ENCODE measurements at places on chromosomes 3 and 15.

- DNase-seq = peak; percentile 80
Measured at GRCh38 chr3:52245322-52246263, at the start of gene PPM1M. Gene PPM1M, plus strand, starts transcription at chr3:52245759. Its CDS starts 66 bp downstream, at chr3:52245825.

GRCh38 chr3:98968347-98968746 lies 66.9 kb upstream of the DCBLD2 start:
- DNase-seq = no peak

DNA sequence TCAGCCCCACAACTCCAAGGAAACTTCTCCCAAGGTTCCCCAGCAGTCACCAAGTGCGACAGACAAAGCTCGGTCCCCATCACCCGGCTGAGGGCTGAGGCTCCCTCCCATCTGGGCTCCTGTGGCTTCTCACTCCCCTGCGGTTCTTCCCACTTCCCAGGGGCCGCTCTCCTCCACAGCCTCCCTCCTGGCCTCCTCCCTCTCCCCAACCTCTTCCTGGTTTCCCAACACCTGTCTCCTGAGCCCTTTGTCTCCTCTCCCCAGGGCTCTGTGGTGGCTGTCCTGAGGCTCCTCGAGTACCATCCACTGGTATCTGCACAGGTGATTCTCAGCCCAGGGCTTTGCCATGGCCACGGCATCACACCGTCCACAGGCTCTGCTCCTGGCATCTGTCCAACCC lies 113.2 kb upstream of the NSMCE3 start:
- DNase-seq = no peak

- no peak for DNase-seq
Measured at GRCh38 chr15:99140590-99140989, 35.7 kb downstream of the SYNM start.

DNA sequence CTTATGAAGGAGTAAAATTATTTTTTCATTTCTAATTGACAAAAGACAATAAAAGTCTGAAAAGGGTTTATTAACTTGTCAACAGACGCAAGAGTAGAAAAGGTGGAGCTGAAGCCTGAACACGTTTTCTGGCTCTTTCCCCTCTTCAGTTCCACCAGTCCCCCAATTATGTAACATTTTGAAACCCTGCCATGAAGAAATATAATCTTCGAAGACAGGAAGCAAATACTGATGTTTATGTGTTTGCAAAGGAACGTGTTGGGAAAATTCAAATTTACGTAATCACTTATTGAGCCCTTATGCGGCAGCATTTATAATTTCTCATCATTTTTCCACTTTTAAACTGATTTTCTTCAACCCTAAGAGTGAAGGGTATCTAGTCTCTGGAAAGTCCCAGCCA lies 767 bp downstream of the AP3S2 start:
- DNase-seq = no peak

DNA sequence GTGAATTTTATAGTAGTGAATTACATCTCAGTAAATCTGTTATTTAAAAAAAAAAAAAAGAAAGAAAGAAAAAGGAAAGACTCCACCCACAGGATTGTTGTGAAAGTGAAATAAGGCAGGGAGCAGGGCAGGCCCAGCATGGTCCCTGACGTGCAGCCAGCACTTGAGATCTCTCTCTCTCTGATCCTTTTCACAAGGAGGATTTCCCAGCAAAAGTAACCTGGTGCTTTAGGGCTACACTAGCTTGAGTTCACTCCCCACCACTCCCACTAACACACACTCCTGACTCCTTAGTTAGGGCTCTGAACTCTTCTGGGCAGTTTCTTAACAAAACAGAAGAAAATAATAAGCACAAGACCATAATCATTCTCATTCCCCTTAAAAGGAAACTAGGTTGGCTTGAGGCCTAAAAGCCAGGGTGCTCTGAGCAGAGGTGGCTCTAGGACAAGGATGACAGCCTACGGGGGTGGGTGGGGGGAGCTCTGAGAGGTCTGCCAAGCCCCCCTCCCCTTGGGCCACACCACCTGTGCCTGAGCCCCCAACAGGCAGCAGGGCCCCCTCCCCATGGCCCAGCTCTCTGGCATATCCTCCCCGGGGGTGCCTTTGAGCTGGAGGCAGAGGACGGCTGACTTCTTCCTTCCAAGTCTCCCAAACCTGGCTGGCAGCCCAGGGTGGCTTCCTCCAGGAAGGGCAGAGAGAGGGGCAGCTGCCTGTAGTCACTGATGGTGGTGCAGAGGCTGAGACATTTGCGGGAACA lies 856 bp downstream of the TMEM40 start:
- no peak for DNase-seq

DNA sequence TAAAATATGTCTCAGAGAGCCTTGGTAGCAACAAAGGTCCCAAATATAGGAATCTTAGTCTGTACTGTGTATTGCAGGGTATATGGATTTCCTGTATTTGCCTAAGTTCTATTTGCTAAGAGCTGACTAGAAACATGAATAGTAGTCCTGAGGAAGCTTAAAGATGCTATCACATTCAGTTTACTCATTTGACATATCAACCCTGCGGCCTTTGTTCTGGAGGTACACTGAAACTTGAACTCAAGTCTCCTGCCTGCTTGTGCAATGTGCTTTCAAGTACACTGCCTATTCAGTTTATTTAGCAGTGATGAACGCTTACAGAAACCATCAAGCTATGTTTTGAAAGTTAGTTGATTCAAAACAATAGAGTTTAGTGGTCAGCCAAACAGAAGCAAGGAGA lies 21.1 kb downstream of the IL1RAP start:
- DNase-seq = no peak

- no peak for DNase-seq
Measured at GRCh38 chr3:12308517-12308916, 19.6 kb downstream of the PPARG start.

GRCh38 chr3:197458906-197459470 lies 96.8 kb downstream of the BDH1 start:
- no peak for DNase-seq

Data from CD4-positive, alpha-beta T cell treated with Interleukin-12 subunit alpha and Interleukin-12 subunit beta, for 1 hour (primary cell).